ENCODE measurements at places on chromosomes 7 and 10.

- no peak for DNase-seq
Observed at GRCh38 chr10:95392681-95393164, 101.9 kb upstream of the PDLIM1 start.

DNA sequence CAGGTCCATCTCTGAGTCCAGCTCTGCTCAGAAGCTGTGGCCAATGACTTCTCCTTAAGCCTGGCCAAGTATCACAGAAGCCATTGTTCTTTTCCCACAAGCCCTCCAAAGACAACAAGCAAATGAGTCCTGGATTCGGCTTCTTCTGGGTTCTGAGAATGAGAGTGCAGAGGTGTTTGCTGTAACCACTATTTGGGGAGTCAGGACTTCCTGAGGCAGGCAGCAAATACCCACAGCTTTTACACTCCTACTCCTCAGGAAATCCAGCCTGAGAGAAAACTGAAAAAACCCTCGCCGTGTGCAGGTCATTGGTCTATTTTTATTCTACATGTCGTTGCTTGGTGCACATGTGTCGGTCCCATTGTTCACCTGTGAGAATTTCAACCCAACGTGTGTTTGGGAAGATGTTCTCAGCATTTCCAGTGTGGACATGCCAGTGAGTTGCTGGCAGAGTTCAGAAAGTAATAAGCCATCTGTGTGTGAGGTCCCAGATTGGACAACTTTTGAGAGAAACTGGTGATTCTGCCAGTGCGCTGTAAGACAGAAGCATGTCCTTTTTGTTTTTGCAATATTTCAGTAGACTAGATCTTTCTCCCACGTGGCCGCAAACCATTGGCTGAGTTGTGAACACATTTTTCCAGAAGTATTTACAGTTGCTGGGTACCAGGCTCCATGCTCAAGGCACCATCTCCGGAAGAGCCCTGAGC lies 121.6 kb upstream of the LYZL2 start:
- DNase-seq: no peak

DNA sequence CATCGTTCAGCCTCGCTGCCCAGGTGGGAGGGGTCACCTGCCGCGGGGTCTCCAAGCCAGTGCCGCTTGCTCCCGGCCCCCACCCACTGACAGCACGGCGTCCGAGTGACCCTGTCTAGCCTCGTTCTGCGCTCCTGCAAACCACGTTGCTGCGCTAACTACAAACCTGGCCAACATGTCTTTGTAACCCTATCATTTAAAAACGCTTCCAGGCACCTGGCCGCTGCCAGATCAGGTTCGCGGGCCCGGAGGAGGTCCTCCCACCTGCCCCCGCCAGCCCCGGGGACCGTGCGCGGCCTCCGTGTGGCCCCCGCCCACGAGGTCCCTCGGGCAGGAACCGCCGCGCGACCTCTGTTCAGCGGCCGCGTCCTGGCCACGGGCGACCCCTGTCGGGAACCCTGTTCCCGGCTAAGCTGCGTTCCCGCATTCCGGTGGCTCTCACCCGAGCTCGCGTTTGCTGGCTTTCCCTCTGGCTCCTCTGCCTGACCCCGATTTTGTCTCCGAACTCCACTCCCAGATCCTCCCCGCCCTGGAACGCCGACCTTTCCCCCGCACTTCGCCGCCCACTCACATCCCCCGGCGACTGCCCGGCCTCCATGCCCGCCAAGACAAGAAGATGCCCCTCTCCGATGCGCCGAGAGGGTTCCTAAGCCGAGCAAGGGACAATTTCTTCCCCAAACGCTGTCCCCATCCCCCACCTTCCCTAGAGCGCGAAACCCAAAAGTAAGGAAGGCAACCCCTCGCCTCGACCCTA lies 2.4 kb downstream of the SFMBT2 start:
- DNase-seq: no peak

GRCh38 chr7:20141666-20142065 lies 75.5 kb downstream of the MACC1 start:
- DNase-seq: no peak

DNA sequence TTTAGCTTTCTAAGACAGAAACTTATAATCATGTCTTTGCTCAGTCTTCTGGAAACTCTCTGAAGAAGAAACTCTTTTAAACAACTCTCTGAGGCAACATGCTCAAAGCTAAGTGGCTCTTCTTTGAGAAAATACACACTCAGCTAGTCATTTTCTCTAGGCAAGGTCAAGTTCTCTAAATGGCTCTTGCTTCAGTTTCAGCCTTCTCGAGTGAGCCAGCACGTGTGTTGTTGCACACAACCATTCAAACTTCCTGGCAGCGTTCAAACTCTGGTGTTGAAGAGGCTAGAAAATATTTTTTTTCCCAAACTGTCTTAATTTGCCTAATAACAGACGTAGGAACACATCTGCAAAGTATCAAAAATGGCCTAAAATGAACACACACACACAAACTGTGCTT lies 129.1 kb downstream of the THSD7A start:
- DNase-seq: no peak

GRCh38 chr7:136693166-136694119 lies 175.0 kb upstream of the CHRM2 start:
- no peak for DNase-seq

Measured in type B pancreatic cell (in vitro differentiated cells).